ENCODE measurements at places on chromosomes 4 and X.

GRCh38 chr4:185700630-185701029, 111.4 kb downstream of the SORBS2 start:
- DNase-seq, result no peak

DNA sequence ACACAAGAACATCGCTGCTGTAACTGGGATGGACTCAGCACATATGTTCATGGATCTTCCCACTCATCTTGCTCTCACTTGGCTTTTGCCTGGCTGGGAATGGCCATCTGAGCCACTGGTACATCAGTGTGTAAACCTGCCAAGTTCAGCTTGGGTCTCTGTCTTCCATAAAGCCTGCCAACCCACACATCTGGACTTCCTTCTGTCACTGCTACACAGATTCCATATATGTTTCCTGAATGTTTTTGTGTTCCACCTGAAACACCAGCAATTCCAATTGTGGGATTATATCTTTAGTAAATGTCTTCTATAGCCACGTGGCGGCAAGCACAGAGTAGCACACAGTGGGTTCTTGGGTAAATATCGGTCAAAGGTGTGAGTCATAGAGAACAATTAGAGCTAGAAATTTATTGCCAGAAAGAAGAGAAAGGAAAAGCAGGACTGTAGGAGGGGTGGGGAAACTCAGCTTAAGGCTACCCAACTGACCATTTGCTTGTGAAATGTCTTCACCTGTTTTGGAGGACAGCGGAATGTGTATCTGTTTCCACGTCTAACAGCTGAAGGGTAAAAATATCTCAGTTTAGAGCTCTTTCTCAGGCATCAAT, 125.9 kb downstream of the MFAP3L start:
- no peak for DNase-seq

- no peak for DNase-seq
Observed at GRCh38 chr4:26185436-26185835, 135.4 kb upstream of the RBPJ start.

DNA sequence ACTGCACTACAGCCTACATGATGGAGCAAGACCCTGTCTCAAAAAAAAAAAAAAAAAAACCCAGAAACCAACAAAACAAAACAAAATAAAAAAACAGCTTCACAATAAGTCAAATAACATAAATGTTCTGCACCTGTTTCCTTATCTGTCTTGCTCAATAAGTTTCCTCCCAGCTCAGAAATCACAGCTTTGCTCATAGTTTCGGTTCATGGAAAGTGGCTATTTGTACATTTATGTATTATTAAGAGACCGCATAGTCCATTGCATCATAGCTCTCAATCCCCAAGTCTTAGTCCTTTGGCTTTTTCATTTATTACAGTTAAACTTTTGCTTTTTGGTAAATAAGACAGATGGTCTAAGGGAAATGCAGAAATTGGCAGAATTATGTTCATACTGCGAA, 24.4 kb upstream of the CFAP299 start:
- no peak for DNase-seq

DNA sequence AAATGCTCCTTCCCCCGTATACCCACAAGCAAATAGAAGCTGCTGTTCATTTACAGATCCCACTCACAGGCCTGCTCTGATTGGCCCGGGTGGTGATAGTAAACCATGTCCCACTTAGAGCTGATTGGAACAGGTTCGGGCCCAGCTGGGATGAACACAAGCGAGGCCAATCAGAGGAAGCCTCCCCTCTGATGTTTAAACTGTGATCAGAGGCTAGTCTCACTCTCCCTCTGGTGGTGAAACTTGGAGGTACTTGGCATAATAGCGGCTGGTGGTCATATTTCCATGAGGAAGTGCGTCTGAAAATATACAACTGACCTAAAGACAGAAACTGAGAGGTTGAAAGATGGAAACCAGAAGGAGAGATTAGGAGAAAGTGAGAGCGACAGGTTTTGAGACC, 51.5 kb upstream of the TRPC3 start:
- no peak for DNase-seq

DNA sequence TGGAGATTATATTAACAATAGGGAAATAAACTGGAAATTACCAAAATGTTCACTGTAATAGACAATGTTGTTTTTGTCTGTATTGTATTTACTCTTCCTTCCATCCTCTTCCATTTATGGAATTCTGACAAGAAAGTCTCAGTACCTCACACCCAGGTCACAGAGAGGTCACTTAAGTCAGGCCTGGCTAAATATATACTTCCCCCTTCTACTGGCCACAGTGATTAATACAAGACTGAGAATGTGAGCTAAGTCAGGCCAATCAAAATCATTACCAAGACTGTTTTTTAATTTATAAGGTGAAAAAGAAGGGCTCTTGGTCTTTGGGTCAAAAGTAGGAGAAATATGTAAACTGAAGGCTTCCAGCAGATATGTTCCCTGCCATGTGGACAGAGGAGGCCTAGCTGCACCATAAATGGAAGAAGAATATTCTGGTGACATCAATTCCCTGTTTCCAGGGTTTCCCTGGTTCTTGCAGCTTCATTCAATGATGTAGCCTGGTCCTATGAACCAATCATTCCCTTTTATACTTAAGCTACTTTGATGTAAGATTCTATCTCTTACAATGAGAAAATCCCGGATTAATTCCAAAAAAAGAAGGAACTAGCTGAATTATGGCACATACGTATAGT, 64.3 kb downstream of the LRBA start:
- no peak for DNase-seq

DNA sequence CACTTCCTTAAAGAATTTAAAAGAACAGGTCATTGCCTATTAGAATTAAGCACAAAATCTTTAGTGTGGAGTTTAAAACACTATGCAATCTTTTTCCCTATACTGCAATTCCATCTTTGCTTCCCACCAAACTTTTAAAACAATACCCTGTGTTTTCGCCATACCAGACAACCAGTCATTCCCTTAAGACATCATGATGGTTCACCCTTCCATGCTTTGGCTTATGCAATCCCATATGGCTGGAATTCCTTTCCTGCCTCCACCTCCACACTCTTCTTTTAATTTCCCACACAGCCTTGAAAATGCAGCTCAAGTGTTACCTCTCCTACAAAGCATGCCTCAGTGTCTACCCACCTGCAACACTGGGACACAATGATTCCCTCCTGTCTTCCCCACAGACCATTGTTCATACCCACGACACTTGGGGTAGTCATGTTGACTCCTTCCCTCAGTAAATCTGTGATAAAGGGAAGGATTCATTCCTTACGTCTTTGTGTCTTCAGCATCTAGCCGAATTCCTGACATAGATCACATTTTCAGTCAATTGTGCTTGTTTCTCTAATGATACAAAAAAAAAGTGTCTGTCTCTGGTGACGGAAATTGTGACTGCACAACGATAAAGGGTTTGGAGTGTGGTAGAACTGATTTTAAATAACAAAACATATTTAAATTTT, 166.3 kb downstream of the FNIP2 start:
- no peak for DNase-seq

All from NCI-H1048 (cell line).